Breast epithelium (tissue), 4 donors: ENCODE measurements at places on chromosomes 12 and 14.

DNA sequence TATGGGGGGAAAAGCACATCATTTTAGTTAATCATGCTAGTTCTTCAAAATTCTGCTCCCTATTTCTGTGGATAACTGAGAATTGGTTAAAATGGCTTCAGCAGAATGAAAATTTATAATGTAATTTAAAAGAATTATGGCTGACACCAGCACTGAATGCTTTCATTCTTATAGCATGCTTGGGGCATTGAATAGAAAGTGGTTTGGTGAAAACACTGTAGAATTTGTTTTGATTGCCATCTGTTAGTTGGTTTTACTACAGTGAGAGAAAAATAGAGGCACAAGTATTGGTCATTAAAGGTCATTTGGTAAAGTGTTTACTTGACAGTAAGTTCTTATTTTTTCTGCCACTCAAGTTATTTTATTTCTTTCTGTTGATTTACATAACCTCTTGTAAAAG is 70.8 kb downstream of the PRORP start:
- H3K4me3 ChIP-seq = no peak overlapping the region
- DNase-seq = no peak
- H3K4me1 ChIP-seq = no peaks in the 10 kb centered on the region
- no peaks in the 10 kb centered on the region for H3K27me3 ChIP-seq

- no peaks in the 10 kb centered on the region for H3K4me1 ChIP-seq
- no peak overlapping the region for H3K4me3 ChIP-seq
- DNase-seq = no peak
Observed at GRCh38 chr14:99540196-99541032, 59.2 kb downstream of the CCNK start.

DNA sequence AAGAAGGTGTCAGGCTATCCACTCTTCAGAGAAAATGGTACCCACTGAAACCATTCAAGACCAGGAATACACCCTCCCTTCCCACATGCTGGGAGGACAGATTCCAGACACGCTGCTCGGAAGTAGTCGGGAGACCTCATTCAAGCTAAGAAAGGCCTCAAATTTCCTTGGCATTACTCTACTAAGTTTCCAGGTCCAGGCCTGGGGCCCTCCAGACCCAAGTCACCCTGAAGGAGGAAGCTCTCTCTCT is 27.1 kb upstream of the RPLP0 start:
- H3K4me3 ChIP-seq = no peak overlapping the region
- H3K27me3 ChIP-seq = no peaks in the 10 kb centered on the region
- H3K4me1 ChIP-seq = peaks cover 35% of the 10 kb centered on the region
- no peaks in the 10 kb centered on the region for H3K36me3 ChIP-seq
- peak overlapping the region; percentile 94 for H3K27ac ChIP-seq
- no peak for DNase-seq

- H3K4me1 ChIP-seq = no peaks in the 10 kb centered on the region
- no peaks in the 10 kb centered on the region for H3K36me3 ChIP-seq
- no peak overlapping the region for H3K4me3 ChIP-seq
- no peak for DNase-seq
- no peaks in the 10 kb centered on the region for H3K27me3 ChIP-seq
Observed at GRCh38 chr14:50928002-50928635, 16.2 kb downstream of the PYGL start.

DNA sequence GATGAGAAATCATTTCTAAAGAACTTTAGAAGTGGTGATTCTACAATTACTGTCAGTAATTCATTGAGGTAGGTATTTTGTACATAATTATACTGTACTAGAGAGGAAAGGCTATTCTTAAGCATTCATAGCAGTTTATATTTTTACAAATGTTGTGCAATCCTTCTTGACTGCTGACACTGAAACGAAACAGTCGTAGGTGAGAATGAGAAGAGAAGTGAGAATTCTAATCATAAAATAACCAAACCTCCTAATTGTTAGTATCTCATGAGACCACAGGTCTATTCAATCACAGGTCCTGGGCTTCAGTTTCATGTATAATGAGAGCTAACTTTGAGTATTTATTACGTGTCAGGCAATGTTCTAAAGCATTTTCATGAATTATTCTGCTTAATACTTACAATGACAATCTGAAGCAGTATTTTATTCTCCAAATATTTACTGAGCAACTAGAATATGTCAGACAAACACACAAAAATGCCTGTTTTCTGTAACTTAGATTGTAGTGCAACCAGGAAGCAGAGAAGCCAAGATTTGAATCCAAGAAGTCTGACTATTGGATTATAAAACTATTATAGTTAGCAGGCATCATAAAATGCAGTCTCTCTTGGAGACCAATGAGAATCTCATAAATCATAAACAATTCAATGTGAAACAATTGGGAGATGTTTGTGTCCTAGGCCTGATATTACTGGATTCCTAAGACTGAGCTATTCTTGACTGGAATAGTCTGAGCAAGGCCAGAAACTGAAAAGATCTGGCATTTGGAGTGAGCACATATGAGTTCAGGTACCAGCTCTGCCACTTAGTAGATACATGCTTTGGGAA is 24.3 kb downstream of the RERG start:
- H3K27ac ChIP-seq = peak overlapping the region; percentile 80
- no peaks in the 10 kb centered on the region for H3K36me3 ChIP-seq
- no peaks in the 10 kb centered on the region for H3K4me1 ChIP-seq
- H3K4me3 ChIP-seq = no peak overlapping the region
- DNase-seq = no peak

GRCh38 chr14:44634692-44635091 is 127.6 kb upstream of the FSCB start:
- no peak overlapping the region for H3K4me3 ChIP-seq
- H3K4me1 ChIP-seq = no peaks in the 10 kb centered on the region
- no peak for DNase-seq
- no peaks in the 10 kb centered on the region for H3K27me3 ChIP-seq

DNA sequence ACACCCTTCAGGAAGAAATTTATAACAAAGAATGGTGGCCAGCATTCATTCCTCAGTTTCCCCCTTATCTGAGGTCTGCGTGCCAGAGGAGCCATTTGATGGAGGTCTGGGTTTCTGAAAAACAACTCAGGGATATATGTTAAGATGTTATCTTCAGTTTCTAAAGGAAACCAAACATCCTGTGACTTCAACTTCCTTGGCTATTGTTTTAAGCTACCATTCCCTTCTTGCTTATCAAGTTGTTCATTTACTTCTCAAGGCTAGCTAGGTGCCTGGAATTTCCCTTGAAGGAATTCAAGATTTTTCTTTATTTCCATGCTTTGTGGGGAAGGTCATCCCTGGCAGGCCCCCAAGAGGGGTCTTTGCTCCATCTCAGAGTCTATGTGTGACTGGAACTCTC is 27.1 kb upstream of the OXA1L start:
- no peaks in the 10 kb centered on the region for H3K27me3 ChIP-seq
- no peak overlapping the region for H3K27ac ChIP-seq
- no peak overlapping the region for H3K4me3 ChIP-seq
- no peaks in the 10 kb centered on the region for H3K4me1 ChIP-seq
- H3K36me3 ChIP-seq = no peaks in the 10 kb centered on the region
